ENCODE measurements at places on chromosomes 4 and X.
A peak's percentile ranks its signal among the peaks of the same experiment; 100 is the strongest.

DNA sequence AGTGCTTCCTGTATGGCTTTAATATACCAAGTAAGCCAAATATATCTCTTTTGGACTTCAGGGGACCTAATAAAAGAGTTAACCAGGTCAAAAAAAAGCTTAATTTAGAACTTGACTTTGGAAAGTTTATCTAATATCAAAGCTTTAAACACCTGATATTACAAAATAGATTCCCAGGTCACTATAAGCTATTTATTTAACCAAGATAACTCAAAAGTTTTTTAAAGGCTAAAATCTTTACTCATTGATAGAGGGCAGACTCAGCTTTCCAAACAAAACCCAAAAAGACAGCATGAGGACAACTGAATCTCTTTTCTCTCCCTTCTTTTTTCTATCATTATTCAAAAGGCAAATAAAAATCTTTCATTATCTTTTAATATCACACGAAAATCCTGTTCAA lies 19.5 kb downstream of the NUDT11 start:
- no peaks in the 10 kb centered on the region for H3K27me3 ChIP-seq
- no peak overlapping the region for H3K4me3 ChIP-seq
- H3K36me3 ChIP-seq: no peaks in the 10 kb centered on the region
- DNase-seq: no peak
- H3K27ac ChIP-seq: no peak overlapping the region
- H3K4me1 ChIP-seq: no peaks in the 10 kb centered on the region

DNA sequence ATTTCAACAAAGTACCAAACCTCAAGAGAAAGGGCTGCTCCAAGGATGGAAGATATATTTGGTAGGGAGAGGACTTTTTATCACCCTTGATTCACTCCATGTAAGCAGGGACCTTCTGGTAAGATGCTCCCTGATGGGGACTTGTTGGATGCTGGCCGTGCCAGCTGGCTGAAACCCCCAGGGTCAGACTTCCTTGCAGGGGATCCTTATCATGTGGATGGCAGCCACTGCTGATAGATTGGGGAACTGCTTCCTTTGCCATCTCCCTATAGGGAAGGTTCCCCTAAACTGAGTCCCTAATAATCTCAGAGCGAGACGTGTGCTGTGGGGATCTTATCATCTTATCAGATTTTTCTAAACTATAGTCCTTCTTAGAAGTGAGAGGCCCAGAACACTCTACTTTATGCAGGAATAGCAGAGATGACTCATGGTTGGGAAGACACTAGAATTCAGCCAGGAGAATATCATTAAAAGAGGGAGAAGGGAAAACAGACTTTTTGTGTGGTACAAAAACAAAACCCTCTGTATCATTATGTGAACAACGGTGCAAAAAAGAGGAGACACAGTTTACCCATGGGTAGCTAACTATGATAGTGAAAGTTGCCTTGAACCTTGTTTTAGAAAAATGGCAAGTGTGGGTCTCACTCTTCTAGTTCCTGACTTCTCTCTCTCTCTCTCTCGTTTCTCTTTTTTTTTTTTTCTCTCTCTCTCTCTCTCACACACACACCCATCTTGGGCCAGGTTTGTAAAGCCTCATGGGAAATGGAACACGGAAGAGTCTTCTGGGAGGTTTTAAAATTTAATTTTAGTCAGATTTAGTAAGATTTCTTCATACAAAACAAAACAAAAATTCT lies 16.1 kb downstream of the RHOH start:
- H3K36me3 ChIP-seq: peaks cover 6% of the 10 kb centered on the region
- H3K4me3 ChIP-seq: no peak overlapping the region
- peak overlapping the region; percentile 32 for H3K27ac ChIP-seq

- no peak overlapping the region for H3K4me3 ChIP-seq
- no peaks in the 10 kb centered on the region for H3K4me1 ChIP-seq
- no peaks in the 10 kb centered on the region for H3K36me3 ChIP-seq
- H3K27ac ChIP-seq: peak overlapping the region; percentile 67
- no peaks in the 10 kb centered on the region for H3K27me3 ChIP-seq
- DNase-seq: no peak
Measured at GRCh38 chrX:54483946-54484345, 12.1 kb downstream of the FGD1 start.

DNA sequence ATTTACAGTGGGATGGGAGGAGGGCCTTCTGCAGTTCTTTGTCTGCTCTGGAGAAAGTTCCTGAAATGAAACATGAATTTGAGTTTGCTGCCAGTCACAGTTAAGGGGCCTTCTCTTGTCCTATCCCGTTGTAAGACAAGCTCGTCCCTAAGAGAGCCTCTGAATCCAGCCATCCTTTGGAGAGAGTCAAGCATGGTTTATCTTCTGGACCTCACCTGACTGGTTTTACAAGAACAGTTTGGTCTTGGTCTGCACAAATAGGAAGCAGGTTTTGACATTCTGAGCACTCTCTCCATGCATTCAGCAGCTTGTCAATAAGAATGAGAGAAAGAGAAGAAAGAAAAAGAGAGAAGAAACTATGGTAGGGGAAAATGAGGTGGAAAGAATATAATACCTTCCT lies 20.4 kb upstream of the TENM3 start:
- H3K4me3 ChIP-seq: no peak overlapping the region
- H3K27me3 ChIP-seq: no peaks in the 10 kb centered on the region
- H3K4me1 ChIP-seq: no peaks in the 10 kb centered on the region
- DNase-seq: no peak
- H3K27ac ChIP-seq: no peak overlapping the region

- no peaks in the 10 kb centered on the region for H3K4me1 ChIP-seq
- peaks cover 30% of the 10 kb centered on the region for H3K36me3 ChIP-seq
- no peak overlapping the region for H3K4me3 ChIP-seq
- no peak for DNase-seq
- H3K27me3 ChIP-seq: no peaks in the 10 kb centered on the region
Measured at GRCh38 chrX:136665258-136665900, 17.4 kb downstream of the CD40LG start.
